GM23338 (cell line): ENCODE measurements at places on chromosomes 1 and 21. TPM values are rescaled to one million over a fixed set of nuclear protein-coding genes. Genes with fewer than 3 reads are reported as not detected.

MANEAL gene
- 8.1 and 8.6 TPM in 2 replicates for total RNA-seq

DNA sequence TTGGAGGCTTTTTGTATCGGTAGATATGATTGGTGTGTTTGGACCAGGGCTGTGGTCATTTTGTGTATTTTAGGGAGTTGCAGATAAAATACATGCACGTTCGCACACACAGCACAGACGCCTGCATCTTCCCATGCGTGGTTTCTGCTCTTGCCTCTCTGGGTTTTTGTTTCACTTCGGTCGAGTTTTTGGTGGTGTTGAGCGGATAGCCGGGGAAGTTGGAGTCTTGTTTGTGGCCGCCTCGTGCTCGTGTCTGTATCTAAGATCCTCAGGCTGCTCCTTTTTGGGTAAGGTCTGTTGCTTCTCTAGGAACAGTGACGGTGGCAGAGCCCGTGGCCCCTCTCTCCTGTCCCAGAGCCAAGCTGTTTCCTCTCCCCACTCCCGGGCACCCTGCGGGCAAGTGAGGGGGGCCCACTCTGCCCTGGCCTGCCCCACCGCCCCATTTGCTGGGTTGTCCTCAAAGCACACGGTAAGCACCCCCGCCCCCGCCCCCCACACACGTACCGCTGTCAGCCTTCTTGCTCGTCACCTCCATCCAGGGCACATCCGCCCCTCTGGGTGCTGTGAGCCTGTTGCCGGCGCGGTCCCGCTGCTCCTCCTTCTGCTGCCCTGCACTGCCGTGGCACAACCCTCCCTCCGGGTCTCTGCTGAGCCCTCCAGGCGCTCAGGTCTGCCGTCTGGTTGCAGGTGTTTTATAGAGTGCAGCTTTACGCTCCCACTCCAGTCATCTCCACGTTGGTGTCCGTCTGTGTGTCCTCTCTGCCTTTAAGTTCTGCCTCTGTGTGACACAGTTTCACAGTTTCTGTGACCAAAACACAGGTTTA lies 51.9 kb downstream of the AGPAT3 start:
- H3K27me3 ChIP-seq, result no peaks in the 10 kb centered on the region
- no peaks in the 10 kb centered on the region for H3K36me3 ChIP-seq
- DNase-seq, result no peak
- peaks cover 10% of the 10 kb centered on the region for H3K4me1 ChIP-seq
- no peak overlapping the region for H3K27ac ChIP-seq

DNA sequence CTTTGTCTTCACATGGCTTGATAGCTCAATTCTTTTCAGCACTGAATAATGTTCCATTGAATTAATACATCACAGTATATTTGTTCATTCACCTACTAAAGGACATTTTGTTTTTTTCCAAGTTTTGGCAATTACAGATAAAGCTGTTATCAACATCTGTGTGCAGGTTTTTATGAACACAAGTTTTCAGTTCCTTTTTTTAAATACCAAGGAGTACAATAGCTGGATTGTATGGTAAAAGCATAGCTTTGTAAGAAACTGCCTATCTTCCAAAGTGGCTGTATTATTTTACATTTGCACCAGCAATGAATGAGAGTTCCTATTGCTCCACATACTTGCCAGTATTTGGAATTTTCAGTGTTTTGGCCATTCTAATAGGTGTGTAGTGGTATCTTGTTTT lies 4.8 kb upstream of the MCOLN2 start:
- H3K4me1 ChIP-seq, result peaks cover 7% of the 10 kb centered on the region
- DNase-seq, result no peak
- H3K36me3 ChIP-seq, result no peaks in the 10 kb centered on the region
- peaks cover 53% of the 10 kb centered on the region for H3K27me3 ChIP-seq
- no peak overlapping the region for H3K4me3 ChIP-seq

- DNase-seq, result peak; percentile 94
- peaks cover 16% of the 10 kb centered on the region; the same call in 1 of the 2 replicates for H3K27me3 ChIP-seq
- H3K4me1 ChIP-seq, result no peaks in the 10 kb centered on the region; the same call in 1 of the 2 replicates
- no peaks in the 10 kb centered on the region for H3K36me3 ChIP-seq
Observed at GRCh38 chr1:3530926-3531818, 76.7 kb downstream of the ARHGEF16 start.

DNA sequence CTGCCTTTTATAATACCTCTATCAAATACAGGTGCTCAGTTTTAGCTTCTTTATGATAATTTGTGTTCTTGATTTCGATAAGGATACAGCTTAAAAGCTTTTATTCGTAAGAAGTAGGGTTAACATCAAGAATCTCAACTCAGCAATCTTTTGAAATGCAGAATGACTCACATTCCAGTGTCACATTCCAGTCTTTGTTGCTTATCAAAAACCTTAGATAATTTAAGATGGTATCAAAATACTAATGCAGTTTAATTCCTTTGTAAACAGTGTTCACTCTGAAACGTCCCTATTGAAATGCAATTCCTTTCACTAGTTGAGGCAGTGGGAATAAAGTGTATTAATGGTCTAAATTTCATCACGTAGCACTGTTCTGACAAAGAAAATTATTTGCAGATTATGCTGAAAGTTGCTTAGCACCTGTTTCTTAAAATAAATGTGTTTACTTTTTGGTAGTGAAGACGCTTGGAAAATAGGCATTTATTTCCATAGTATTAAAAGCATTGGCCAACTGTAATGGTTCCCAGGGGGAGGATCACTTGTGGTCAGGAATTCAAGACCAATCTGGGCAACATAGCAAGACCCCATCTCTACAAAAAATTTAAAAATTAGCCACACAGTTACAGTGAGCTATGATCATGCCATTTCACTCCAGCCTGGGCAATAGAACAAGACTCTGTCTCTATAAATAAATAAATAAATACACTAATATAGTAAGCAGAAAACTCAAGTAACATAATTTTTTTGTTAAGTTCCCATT lies 10.1 kb upstream of the CNN3 start:
- DNase-seq, result peak; percentile 68
- H3K4me1 ChIP-seq, result peaks cover 34% of the 10 kb centered on the region
- no peak overlapping the region for H3K4me3 ChIP-seq
- no peaks in the 10 kb centered on the region for H3K27me3 ChIP-seq
- H3K27ac ChIP-seq, result no peak overlapping the region
- no peaks in the 10 kb centered on the region for H3K36me3 ChIP-seq

DNA sequence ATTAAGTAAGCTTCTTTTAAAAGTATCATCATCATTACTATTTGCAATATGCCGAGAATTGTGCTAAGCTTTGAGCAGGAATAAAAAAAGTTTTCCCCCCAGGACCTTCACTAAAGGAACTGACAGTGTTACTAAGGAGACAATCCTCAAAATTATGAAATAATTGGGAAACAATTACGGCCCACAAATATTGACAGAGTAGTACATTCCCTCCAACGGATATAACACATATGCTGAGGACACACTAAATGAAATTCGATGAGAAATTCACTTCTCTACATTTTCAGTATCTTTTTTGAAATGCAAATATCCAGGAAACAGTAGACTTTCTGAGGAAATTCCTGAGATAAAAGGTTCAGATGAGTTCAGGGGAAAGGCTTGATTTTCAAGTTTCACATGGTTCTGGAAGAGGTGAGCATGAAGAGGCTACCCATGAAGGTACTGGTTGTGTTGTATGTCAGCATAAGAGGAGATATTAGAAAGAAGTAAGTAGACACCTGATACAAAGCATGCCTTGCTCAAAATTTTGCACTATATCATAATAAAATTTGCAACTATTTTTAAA lies 171.2 kb upstream of the NR5A2 start:
- no peaks in the 10 kb centered on the region for H3K36me3 ChIP-seq
- no peaks in the 10 kb centered on the region for H3K27me3 ChIP-seq
- H3K4me3 ChIP-seq, result no peak overlapping the region
- DNase-seq, result peak; percentile 33

DNA sequence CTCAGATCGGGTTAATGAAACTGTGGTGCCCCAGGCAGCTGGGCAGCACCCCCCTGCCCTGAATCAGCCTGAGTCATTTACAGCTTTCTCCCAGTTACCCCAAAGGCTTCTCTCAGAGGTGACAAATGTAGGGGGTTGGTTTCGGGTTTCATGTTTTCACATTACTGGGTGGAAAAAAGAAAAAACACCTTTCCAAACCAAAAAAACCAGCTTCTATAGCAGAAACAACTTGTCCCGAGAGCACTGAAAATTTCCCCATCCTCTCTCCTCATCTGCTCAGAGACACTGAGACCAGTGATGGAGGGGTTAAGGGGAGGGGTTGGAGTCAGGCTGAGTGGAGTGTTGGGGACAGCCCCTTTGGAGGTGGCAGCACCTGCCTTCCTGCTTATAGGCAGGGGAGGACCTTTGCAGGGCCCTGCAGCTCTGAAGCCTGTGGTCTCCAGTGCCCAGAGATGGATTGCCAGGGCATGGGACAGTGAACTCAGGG lies 15.6 kb downstream of the UTP11 start:
- peaks cover 18% of the 10 kb centered on the region for H3K36me3 ChIP-seq
- H3K4me1 ChIP-seq, result peaks cover 34% of the 10 kb centered on the region
- peak; percentile 43 for DNase-seq
- H3K27ac ChIP-seq, result peak overlapping the region; percentile 3; the same call in 1 of the 2 replicates

ELF3 gene
- total RNA-seq, result 13.0 and 19.5 TPM in 2 replicates

LHX8 gene
- total RNA-seq, result 0.27 and 0.73 TPM in 2 replicates

CFHR3 gene
- 0.17 and 2.0 TPM in 2 replicates for total RNA-seq

DNA sequence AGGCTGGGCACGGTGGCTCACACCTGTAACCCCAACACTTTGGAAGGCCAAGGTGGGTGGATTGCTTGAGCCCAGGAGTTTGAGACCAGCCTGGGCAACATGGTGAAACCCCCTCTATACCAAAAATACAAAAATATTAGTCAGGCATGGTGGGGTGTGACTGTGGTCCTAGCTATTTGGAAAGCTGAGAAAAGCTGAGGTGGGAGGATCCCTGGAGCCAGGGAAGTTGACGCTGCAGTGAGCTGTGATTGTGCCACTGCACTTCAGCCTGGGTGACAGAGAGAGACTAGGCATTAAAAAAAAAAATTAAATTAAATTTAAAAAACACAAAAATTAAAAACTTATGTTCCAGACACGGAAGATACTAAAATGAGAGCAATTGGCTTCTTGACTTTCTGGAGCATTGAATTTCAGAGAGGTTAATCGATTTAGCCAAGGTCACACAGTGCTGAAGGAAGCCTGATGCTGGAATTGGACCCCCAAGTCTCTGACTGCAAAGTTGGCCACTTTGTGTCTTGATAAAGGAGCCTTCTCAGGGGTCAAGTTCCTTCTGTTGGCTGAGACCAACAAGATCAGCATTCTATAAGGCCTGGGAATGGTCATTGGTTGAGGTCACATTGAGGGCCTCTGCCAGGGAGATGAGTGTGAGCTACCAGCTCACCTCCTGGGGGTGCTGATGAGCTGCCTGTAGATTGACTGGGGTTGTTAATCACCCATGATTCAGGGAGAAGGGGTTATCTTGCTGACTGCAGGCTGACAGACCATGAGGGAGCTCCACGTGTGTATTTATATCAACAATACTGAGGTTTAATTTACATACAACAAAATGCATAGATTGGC lies 54.3 kb downstream of the RPS6KA1 start:
- no peaks in the 10 kb centered on the region for H3K27me3 ChIP-seq
- no peaks in the 10 kb centered on the region for H3K4me1 ChIP-seq
- no peak overlapping the region for H3K27ac ChIP-seq
- no peak overlapping the region for H3K4me3 ChIP-seq
- no peaks in the 10 kb centered on the region for H3K36me3 ChIP-seq

GRCh38 chr21:35521852-35522505 lies 472.9 kb upstream of the RUNX1 start:
- H3K27me3 ChIP-seq, result no peaks in the 10 kb centered on the region
- H3K36me3 ChIP-seq, result no peaks in the 10 kb centered on the region
- no peak for DNase-seq
- no peak overlapping the region for H3K4me3 ChIP-seq
- no peak overlapping the region for H3K27ac ChIP-seq

DNA sequence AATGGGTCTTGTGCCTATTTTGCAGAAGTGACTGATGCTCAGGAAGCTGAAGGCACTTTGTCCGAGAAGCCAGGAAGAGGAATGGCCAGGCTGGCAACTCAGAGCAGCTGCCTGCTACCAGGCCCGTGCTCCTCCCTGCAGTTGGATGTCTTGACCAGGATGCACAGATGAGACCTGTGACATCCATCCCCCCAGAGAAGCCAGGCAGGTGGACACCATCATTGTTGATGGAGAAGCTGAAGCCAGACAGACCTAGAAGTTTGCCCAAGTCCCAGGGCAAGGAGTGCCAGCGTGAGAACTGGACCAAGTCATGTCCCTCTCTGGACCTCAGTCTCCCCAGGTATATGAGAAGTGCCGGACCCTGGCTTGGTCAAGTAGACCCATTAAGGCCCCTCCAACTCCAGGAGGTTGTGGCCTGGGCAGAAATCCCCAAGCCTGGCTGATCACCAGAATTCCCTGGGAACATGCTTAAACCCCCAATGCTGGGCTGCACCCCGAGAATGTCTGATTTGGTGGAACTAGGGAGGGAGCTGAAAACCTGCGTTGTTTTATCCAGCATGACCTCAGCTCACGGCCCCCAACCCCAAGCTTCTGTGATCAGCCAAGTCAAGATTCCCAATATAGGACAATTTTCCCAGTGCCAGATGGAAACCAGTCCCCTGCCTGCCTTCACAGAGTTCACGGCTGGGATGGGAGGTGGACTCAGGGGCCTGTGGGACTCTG lies 82.4 kb downstream of the CAMK2N1 start:
- peaks cover 98% of the 10 kb centered on the region for H3K27me3 ChIP-seq
- H3K4me3 ChIP-seq, result no peak overlapping the region
- no peak for DNase-seq
- no peaks in the 10 kb centered on the region for H3K36me3 ChIP-seq
- H3K4me1 ChIP-seq, result peaks cover 6% of the 10 kb centered on the region; the same call in 1 of the 2 replicates

ILDR2 gene
- 1.0 and 2.4 TPM in 2 replicates for total RNA-seq

ANKRD35 gene
- 3.6 and 4.3 TPM in 2 replicates for total RNA-seq

DNA sequence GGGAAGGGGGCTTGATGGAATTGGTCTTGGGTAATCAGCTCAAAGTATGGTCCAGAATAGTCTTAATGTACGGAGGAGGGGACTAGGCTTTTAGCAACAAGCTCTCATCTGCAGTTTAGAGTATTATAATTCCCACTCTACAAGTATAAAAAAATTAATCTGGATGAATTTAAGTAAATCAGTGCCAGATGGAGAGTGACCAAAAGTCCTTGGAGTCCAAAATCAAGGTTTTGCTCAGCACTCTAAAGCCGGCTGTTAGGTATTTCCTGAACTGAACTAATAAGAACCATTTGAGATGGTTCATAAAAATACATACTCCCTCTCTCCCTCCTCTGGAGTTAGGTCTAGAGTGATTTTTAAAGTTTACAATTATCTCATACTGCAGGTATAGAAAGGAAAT lies 23.7 kb downstream of the GLUL start:
- no peaks in the 10 kb centered on the region for H3K27me3 ChIP-seq
- H3K4me1 ChIP-seq, result peaks cover 5% of the 10 kb centered on the region; the same call in 1 of the 2 replicates
- H3K36me3 ChIP-seq, result no peaks in the 10 kb centered on the region
- H3K27ac ChIP-seq, result no peak overlapping the region
- H3K4me3 ChIP-seq, result no peak overlapping the region
